ENCODE measurements at places on chromosomes 2 and 18. TPM values are rescaled to one million over a fixed set of nuclear protein-coding genes. Genes with fewer than 3 reads are reported as not detected.

DNA sequence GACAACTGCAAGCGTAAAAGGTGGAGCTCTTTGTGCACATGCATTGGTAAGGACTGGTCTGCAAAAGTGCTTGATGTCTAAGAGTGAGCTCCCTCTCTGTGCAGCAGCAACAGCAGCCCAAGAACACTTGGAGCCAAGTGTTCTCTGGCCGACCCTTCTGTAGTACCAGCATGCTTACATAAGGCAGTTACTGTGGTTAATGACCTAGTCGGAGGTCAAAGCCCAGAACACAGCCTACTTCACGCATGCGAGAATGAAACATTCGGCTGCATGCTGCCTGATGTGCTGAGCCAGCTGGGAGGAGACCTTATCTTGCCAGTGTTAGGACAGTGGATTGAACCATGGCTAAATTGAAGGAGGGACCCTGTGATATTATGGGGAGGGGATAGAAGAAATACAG, 21.3 kb downstream of the NCAPH start:
- H3K36me3 ChIP-seq: no peaks in the 10 kb centered on the region
- H3K4me1 ChIP-seq: no peaks in the 10 kb centered on the region
- DNase-seq: no peak
- H3K27ac ChIP-seq: no peak overlapping the region
- no peaks in the 10 kb centered on the region for H3K27me3 ChIP-seq
- H3K4me3 ChIP-seq: no peak overlapping the region

DNA sequence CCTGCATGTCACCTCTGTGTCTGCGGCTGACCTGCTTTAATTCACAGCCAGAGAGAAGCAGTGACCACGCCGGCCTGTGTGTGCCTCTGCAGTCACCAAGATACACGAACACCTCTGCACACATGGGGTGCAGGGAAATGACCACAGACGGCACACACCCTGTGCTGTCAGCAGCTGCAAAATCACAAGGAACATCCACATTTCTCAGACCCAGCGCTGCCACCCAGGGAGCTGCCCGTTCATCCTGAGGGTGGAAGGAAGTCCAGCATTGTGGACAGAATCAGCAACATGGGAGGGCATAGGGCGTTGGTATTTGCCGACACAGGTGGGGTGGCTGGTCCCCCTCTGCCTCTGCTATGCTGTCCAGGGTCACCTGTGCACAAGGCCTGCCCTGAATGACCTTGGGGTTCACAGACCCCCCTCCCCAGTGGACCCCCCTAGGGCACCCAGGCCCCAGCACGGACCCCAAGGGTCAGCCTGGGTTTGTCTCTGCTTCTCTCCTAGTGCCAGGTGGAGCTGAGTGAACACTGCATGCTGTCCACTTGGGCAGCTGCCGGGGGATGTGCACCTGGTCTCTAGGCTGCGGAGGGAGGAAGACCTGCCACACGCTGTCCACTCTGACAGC, 107.4 kb downstream of the PXDN start:
- no peak overlapping the region for H3K27ac ChIP-seq
- H3K27me3 ChIP-seq: no peaks in the 10 kb centered on the region
- H3K36me3 ChIP-seq: no peaks in the 10 kb centered on the region
- no peaks in the 10 kb centered on the region for H3K4me1 ChIP-seq
- DNase-seq: no peak

DNA sequence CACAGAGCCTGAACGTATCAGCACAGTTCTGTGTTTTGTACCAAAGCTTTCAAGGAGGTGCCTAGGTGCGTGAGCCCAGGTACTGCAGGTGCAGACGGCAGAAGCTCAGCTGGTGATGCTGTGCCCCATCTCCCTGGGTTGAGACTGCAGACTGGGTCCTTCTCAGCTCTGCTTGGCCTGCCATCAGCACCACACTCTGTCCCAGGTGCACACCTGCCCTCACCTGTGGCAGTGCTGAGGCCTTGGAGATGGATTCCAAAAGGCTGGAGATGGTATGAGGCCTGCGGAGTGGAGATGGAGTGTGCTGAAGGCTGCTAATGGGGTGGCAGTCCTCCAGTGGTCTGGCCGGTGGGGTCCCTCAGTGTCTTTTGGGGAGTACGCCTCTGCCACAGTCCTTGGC, 9.3 kb downstream of the LDLRAD4 start:
- no peak overlapping the region for H3K4me3 ChIP-seq
- H3K27ac ChIP-seq: no peak overlapping the region
- no peaks in the 10 kb centered on the region for H3K27me3 ChIP-seq

- no peaks in the 10 kb centered on the region for H3K27me3 ChIP-seq
- no peaks in the 10 kb centered on the region for H3K36me3 ChIP-seq
- no peaks in the 10 kb centered on the region for H3K4me1 ChIP-seq
- no peak overlapping the region for H3K27ac ChIP-seq
- no peak overlapping the region for H3K4me3 ChIP-seq
- no peak for DNase-seq
Measured at GRCh38 chr2:187718092-187718491, 163.9 kb upstream of the TFPI start.

DNA sequence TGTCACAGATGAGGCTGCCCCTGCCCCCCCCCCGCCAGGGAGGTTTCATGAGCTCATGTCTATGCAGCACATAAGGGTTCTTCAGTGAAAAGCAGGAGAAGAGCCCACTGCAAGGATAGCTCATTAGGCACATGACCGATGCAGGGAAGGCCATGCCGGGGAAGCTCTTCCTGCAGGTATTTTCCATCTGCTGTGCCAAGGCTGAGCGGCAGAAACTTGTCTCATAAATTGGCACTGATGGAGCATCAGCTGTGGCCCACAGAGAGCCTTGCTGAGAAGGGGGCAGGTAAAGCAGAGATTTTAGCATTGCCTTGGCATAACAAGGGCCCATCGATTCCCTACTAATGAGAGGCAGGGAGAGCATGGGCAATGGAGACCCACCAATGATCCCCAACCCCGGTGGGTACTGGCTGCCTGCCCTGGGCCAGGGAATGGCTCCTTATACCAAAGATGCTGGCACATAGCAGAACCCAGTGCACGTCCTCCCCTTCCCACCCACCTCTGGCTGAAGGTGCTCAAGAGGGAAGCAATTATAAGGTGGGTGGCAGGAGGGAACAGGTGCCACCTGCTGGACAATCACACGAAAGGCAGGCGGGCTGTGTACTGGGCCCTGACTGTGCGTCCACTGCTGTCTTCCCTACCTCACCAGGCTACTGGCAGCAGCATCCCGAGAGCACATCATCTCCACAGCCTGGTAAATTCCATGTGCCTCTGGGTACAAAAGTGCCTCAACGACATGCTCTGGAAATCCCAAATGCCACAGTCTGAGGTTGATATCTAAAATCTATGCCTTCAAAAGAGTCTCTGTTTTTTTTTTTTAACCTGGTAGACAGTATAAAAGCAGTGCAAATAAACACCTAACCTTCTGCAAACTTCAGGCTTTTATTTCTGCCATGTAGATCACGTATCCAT, 41.4 kb downstream of the STEAP3 start:
- no peak overlapping the region for H3K4me3 ChIP-seq
- no peaks in the 10 kb centered on the region for H3K36me3 ChIP-seq
- no peaks in the 10 kb centered on the region for H3K27me3 ChIP-seq
- no peaks in the 10 kb centered on the region for H3K4me1 ChIP-seq
- no peak for DNase-seq

- H3K27ac ChIP-seq: no peak overlapping the region
- H3K36me3 ChIP-seq: no peaks in the 10 kb centered on the region
- DNase-seq: no peak
Measured at GRCh38 chr2:230321031-230321430, 6.0 kb upstream of the SP140L start.

DNA sequence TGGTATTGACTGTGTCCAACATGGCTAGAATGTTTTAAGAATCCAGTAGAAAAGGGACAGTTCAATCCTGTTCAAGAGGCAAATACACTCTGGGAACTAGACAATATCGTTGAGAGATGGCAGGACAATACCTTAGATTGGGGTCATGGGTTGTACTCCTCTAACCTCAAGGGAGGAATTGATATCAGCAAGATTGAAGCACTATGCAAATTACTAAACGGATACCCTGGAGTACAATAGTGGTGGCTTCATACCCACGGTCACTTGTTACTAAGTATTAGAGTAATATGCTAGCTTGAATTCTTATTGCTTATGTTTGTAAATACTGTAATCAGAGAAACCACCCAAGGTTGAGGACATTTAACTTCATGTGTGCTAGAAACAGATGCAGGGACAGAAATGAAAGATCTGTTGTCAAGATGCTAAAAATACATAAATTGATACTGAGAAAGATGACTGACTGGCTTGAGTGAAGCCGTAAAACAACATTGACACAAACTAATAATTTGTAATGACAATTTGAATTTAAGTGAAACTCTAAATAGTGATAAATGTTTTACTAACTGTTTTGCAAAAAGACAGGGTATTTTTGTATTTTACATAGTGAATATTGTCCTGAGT, 73.3 kb downstream of the KCNJ3 start:
- no peak for DNase-seq
- H3K27me3 ChIP-seq: no peaks in the 10 kb centered on the region
- H3K4me1 ChIP-seq: no peaks in the 10 kb centered on the region
- H3K36me3 ChIP-seq: no peaks in the 10 kb centered on the region
- H3K4me3 ChIP-seq: no peak overlapping the region
- H3K27ac ChIP-seq: no peak overlapping the region

- no peak for DNase-seq
- H3K4me1 ChIP-seq: no peaks in the 10 kb centered on the region
- no peak overlapping the region for H3K27ac ChIP-seq
- no peaks in the 10 kb centered on the region for H3K27me3 ChIP-seq
Measured at GRCh38 chr2:134502104-134502503, 216.7 kb downstream of the TMEM163 start.

GRCh38 chr2:222024932-222025880, 273.6 kb downstream of the PAX3 start:
- H3K27me3 ChIP-seq: no peaks in the 10 kb centered on the region
- no peak for DNase-seq
- H3K4me3 ChIP-seq: no peak overlapping the region
- H3K36me3 ChIP-seq: no peaks in the 10 kb centered on the region

GRCh38 chr2:42850016-42850805, 57.8 kb upstream of the HAAO start:
- peaks cover 6% of the 10 kb centered on the region for H3K4me1 ChIP-seq
- H3K27ac ChIP-seq: no peak overlapping the region
- no peak overlapping the region for H3K4me3 ChIP-seq
- DNase-seq: peak; percentile 11
- no peaks in the 10 kb centered on the region for H3K36me3 ChIP-seq

- H3K36me3 ChIP-seq: no peaks in the 10 kb centered on the region
- DNase-seq: no peak
- no peak overlapping the region for H3K4me3 ChIP-seq
Measured at GRCh38 chr2:168723275-168723899, 79.0 kb upstream of the NOSTRIN start.

- no peak overlapping the region for H3K27ac ChIP-seq
- DNase-seq: no peak
- H3K4me1 ChIP-seq: no peaks in the 10 kb centered on the region
- H3K36me3 ChIP-seq: no peaks in the 10 kb centered on the region
- no peak overlapping the region for H3K4me3 ChIP-seq
Measured at GRCh38 chr2:178331474-178332432, 119.2 kb downstream of the PRKRA start.

DNA sequence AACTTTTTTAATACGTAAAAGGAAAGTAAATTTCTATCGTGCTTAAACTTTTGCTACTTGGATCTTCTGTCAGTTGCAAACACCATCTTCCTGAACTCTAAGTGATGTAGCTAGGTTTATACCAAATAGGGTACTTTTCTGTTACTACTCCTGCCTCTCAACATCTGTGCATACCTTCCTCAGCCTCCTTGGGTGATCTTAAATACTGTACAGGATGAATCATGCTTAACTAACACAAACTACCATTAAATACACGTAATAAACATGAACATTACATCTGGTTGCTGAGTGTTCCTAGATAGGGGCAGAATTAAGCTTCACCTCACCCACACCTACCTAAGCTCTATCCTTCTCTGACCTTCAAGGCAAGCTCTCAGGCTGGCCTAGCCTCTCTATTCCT, 398.0 kb downstream of the TXNL1 start:
- H3K4me1 ChIP-seq: no peaks in the 10 kb centered on the region
- H3K4me3 ChIP-seq: no peak overlapping the region
- DNase-seq: no peak
- H3K36me3 ChIP-seq: no peaks in the 10 kb centered on the region
- H3K27ac ChIP-seq: no peak overlapping the region
- H3K27me3 ChIP-seq: no peaks in the 10 kb centered on the region

DNA sequence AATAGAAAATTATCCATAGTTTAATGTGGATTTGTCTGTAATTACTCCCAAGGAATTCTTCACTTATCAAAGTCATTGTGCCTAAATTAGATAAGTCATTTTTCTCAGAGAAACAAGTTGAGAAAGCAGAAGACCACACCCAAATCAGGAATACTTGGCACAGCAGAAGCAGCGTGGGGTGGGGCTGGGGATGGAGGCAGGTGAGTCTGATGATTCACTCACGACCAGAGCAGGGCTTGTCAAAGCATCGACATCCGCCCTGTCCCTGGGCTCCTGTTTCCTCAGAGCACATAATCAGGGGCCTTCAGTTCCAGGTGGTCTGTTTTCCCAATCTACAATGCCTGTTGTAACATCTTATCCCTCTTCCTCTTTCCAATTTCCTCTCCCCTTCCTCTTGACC, 31.5 kb upstream of the COLEC12 start:
- no peaks in the 10 kb centered on the region for H3K27me3 ChIP-seq
- H3K27ac ChIP-seq: no peak overlapping the region
- H3K4me1 ChIP-seq: no peaks in the 10 kb centered on the region
- no peak for DNase-seq

GRCh38 chr2:216426938-216427337, 14.7 kb downstream of the SMARCAL1 start:
- no peak overlapping the region for H3K4me3 ChIP-seq
- H3K27ac ChIP-seq: no peak overlapping the region
- H3K27me3 ChIP-seq: no peaks in the 10 kb centered on the region
- no peak for DNase-seq

GRCh38 chr2:50785816-50786215, 246.1 kb downstream of the NRXN1 start:
- no peaks in the 10 kb centered on the region for H3K27me3 ChIP-seq
- H3K4me3 ChIP-seq: no peak overlapping the region
- H3K36me3 ChIP-seq: no peaks in the 10 kb centered on the region

DNA sequence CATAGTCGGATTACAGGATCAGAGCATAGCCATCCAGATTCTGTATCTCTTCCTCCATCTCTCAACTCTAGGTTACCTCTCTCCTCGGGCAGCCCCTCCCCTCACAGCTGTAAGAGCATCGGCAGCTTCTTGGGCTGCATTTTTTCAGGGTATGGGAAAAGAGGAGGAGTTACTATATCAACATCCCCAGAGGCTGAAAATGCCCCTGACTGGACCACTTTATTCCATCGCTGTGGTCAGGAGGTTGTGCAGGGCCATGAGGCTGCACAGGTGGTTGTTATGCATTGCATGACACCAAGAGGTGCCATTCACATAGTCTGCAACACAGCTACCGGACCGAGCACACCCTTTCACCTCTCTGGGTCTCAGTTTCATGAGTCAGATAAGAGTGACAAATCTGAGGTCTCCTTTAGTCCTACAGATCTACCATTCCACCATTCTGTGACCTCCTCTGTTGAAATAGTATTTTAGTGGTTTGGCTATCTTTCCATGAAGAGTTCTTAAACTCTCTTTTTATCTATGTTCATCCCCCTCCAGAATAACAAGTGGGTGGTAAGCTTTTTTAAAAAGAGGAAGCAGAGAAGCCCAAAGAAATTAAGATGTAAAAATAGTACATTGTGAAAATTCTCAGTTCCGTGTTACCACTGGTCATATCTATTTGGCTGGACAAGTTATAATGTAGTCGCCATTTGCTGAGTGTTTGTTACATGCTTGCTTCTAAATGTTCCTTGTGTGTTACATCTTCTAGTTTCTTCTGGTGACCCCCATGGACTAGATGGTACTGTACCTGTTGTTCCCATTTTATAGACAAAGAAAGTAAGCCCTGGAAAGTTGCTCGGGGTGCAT, 56.6 kb upstream of the SLC1A4 start:
- no peak overlapping the region for H3K4me3 ChIP-seq
- no peak for DNase-seq
- H3K36me3 ChIP-seq: no peaks in the 10 kb centered on the region

Gene GTF2A1L
- 86.8 TPM for total RNA-seq

Gene COL5A2
- 15.0 TPM for total RNA-seq

Gene APCDD1
- 288 TPM for total RNA-seq

Gene LYPD6
- 23.7 TPM for total RNA-seq

Data from uterus (tissue), 4 donors.